ENCODE measurements at places on chromosomes 16 and 17. TPM values are rescaled to one million over a fixed set of nuclear protein-coding genes. Genes with fewer than 3 reads are reported as not detected.

CCL7 gene
- not detected for total RNA-seq

CIBAR2 gene
- total RNA-seq: not detected

SALL1 gene
- not detected for total RNA-seq

IGF2BP1 gene
- total RNA-seq: 1.3 TPM

C16orf86 gene
- not detected for total RNA-seq

NOG gene
- 30.6 TPM for total RNA-seq

YPEL2 gene
- total RNA-seq: 1.1 TPM

MMP25 gene
- 0.29 TPM for total RNA-seq

MYH8 gene
- total RNA-seq: not detected

- no peak overlapping the region for H3K27ac ChIP-seq
- H3K4me3 ChIP-seq: no peak overlapping the region
These were observed 3.3 kb downstream of the AXIN1 start for GRCh38 chr16:349211-349610.

DNA sequence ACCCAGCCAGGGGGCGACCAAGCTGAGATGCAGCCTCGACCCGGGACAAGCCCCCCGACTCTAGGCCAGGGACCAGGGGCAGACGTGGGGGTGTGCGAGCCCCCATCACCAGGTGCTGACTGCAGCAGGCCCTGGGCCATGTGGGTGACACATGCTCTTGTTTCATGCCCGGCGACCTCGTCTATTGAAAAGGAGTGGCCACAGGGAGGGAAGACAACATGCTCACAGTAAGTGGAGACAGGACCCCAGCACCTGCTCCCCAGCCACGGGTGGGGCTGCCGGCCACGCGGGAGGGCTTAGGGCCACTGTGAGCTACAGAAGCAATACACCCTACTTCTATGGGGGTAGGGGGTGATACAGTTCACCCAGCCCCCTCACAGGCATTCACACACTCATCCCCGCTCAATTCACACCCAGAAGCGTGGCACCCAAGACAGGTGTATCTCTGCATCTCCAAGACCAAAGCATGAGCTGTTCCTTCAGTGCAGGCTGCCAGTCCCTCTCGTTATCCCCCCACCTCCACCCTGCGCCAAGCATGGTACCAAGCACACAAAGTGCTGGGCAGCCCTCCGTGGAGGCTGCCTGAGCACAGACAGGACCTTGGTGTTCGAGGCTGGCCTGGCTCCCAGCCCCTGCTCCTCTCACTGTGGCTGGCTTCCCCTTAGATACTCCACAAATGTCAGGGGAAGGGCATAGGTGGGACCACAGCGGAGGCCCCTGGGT is 13.6 kb downstream of the VASN start:
- no peaks in the 10 kb centered on the region for H3K36me3 ChIP-seq
- no peak overlapping the region for H3K4me3 ChIP-seq

GRCh38 chr16:52114379-52114778 is 432.6 kb downstream of the TOX3 start:
- H3K4me3 ChIP-seq: no peak overlapping the region
- H3K36me3 ChIP-seq: no peaks in the 10 kb centered on the region
- H3K4me1 ChIP-seq: no peaks in the 10 kb centered on the region
- no peaks in the 10 kb centered on the region for H3K27me3 ChIP-seq
- H3K27ac ChIP-seq: no peak overlapping the region

DNA sequence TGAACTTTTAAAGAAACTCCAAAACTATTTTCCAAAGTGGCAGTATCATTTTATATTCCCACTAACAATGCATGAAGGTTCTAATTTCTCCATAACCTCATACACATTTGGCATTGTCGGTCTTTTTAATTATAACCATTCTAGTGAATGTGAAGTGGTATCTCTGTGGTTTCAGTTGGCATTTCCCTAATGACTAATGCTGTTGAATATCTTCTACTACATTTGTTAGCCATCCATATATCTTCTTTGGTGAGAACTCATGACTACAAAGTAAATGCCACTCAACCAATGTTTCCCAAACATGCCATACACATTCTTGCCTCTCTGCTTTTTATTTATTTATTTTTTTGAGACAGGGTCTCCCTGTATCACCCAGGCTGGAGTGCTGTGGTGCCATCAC is 31.7 kb upstream of the TAOK1 start:
- H3K36me3 ChIP-seq: no peaks in the 10 kb centered on the region
- no peak overlapping the region for H3K4me3 ChIP-seq
- no peaks in the 10 kb centered on the region for H3K4me1 ChIP-seq
- no peak for DNase-seq
- no peak overlapping the region for H3K27ac ChIP-seq

- peak; percentile 32 for DNase-seq
- no peaks in the 10 kb centered on the region for H3K4me1 ChIP-seq
- H3K36me3 ChIP-seq: no peaks in the 10 kb centered on the region
- peak overlapping the region; percentile 46 for H3K4me3 ChIP-seq
- H3K27ac ChIP-seq: no peak overlapping the region
- peaks cover 8% of the 10 kb centered on the region for H3K27me3 ChIP-seq
These were observed 37.9 kb downstream of the SOX8 start for GRCh38 chr16:1019231-1020090.

DNA sequence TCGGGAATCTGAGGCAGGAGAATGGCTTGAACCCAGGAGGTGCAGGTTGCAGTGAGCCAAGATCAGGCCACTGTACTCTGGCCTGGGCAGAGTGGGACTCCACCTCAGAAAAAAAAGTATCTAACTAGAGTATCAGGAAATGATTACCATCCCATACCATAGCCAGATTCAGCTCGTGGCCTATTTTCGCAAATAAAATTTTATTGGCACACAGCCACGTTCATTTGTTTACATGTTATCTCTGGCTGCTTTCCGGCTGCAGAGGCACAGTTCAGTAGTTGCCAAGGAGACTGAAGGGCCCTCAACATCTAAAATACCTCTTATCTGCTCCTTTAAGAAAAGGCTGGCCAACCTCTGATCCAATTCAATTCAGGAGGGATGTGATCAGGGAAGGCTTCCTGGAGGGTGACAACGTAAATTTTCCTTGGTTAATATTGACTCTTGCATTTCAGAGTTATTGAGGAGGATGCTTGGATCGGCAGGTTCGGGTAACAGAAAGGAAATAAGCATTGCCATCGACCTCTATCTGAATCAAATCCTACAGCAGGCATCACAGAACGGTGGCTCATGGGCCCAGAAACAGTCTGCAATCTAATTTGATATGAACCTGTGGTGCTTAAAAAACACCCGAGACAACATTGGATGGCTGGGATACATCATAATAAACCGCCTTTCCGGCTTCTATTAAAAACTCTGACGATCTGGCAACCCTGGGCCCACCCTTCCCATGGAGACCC is 73.8 kb downstream of the XYLT1 start:
- H3K4me1 ChIP-seq: no peaks in the 10 kb centered on the region
- DNase-seq: no peak
- no peak overlapping the region for H3K4me3 ChIP-seq
- no peak overlapping the region for H3K27ac ChIP-seq

DNA sequence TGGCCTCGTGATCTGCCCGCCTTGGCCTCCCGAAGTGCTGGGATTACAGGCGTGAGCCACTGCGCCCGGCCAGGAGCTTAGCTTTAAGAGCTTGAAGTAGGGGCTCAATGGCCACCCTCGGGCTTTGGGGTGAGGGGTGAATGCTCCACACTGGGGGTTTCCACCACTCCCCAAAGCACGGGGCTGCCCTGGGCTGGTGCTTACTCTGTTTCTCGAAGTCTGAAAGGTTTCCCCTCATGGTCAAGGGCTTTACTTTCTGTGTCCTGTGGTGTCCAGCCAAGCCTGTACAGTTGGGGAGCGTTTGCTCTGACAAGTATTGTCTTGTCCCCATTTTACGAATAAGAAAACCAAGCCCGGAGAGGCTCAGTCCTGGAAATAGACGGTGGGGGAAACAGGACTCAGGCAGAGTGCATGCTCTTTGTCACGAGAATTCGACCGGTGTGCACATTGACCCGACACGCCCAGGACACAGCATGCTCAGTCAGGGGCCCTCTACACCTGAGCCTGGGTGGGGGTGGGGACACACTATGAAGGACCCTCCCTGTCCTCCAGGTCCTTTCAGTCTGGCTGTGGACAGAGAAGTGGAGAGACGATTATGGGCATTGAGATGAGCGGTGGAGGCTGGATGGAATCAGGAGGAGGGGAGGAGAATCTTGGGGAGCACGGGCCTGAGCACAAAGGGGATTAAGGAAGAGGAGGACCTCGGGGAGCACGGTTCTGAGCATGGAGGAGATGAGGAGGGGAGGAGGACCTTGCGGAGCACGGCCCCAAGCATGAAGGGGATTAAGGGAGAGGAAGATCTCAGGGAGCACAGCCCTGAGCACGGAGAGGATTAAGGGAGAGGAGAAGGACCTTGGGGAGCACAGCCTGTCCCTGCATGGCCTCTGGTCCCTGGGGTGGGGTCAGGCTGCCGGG is 7.5 kb downstream of the CD7 start:
- no peak overlapping the region for H3K27ac ChIP-seq
- no peaks in the 10 kb centered on the region for H3K36me3 ChIP-seq
- no peak for DNase-seq
- H3K4me3 ChIP-seq: no peak overlapping the region

GRCh38 chr17:49473900-49474751 is 21.0 kb upstream of the NGFR start:
- no peaks in the 10 kb centered on the region for H3K36me3 ChIP-seq
- H3K27ac ChIP-seq: no peak overlapping the region
- no peak overlapping the region for H3K4me3 ChIP-seq
- no peak for DNase-seq

GRCh38 chr17:12445331-12445730 is 220.4 kb upstream of the MYOCD start:
- H3K4me1 ChIP-seq: no peaks in the 10 kb centered on the region
- H3K36me3 ChIP-seq: no peaks in the 10 kb centered on the region
- H3K27me3 ChIP-seq: no peaks in the 10 kb centered on the region

GRCh38 chr17:45702666-45703266 is 81.4 kb upstream of the CRHR1 start:
- no peaks in the 10 kb centered on the region for H3K36me3 ChIP-seq
- H3K4me3 ChIP-seq: no peak overlapping the region
- H3K27me3 ChIP-seq: peaks cover 21% of the 10 kb centered on the region

DNA sequence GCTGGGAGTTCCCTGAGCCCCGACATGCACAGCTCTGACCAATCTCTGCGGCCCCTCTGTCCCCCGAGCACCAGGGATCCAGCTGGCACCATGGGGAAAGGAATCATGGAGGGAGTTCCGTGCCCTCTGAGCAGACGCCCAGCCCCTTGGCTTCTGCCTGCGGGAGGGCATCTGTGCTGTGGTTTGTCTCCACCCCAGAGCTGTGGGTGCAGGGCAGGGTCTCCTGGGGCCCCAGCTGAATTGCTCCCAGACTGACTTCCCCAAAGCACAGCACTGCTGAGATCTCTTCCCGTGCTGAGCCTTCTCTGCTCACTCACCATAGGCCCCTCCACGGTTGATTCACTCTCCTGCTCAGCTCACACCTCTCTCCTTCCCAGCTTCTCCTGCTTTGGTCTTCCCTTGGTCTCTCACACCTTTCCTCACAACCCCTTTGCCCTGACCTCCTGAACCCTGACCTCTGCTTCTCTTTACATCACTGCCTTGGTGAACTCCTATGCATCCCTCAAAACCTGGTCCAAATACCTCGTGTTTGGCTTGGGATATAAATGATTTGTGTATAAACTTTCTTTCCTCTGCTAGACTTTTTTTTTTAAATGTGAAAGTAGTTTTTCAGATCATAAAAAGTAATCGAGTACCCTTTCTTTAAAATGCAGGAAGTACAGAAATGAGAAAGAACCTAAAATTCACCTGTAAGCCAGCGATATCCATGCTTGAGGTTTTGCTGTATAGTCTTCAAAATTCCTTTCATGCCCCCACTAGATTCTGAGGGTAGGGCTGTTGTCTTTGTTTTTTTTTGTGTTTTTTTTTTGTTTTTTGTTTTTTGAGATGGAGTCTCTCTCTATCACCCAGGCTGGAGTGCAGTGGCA is 265.3 kb downstream of the SEC14L1 start:
- no peak overlapping the region for H3K4me3 ChIP-seq
- peaks cover 38% of the 10 kb centered on the region for H3K4me1 ChIP-seq
- no peak overlapping the region for H3K27ac ChIP-seq

Measured in PC-3 (cell line).